Right ventricle myocardium inferior (tissue), 1 donor: ENCODE measurements at places on chromosomes 11 and 22. TPM values are rescaled to one million over a fixed set of nuclear protein-coding genes. Genes with fewer than 3 reads are reported as not detected.

- no peak for DNase-seq
These were observed 16.4 kb upstream of the PAMR1 start for GRCh38 chr11:35541621-35542375.

DNA sequence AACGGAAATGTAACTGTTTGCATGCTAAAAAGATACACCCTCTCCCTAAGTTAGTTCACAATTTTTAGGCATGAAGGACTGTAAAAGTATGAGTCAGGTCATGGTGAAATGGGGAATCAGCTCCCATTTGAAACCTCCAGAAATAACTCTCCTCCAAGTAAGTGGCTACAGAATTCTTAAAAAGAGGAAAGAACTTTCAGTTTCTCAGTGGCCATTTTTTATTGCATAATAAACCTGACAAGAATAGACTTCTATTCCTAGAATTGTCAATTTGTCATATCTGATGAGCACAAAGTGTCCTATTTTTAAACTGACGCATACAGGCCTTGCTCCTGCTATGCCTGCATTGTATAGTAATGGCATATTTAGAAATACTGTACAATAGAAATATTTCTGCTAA lies 612.2 kb downstream of the CNTN5 start:
- no peak for DNase-seq

GRCh38 chr11:454801-455565 lies 4.9 kb downstream of the PTDSS2 start:
- DNase-seq, result no peak

Gene BTG4
- total RNA-seq, result not detected

Gene TOP3B
- 10.4 TPM for total RNA-seq
